NCI-H526 treated with DMSO at 0.1 percent for 48 hours (cell line): ENCODE measurements at places on chromosomes 1 and 21.

GRCh38 chr21:46622226-46622625 lies 13.2 kb upstream of the PRMT2 start:
- DNase-seq = no peak

GRCh38 chr1:24452922-24453485 lies 37.4 kb downstream of the NIPAL3 start:
- DNase-seq = no peak

- DNase-seq = peak; percentile 85
Measured at GRCh38 chr1:180954005-180954800, 41.5 kb downstream of the KIAA1614 start.

GRCh38 chr1:99548943-99549605 lies 96.8 kb upstream of the PALMD start:
- DNase-seq = no peak

- no peak for DNase-seq
Measured at GRCh38 chr1:203338335-203339036, 12.4 kb downstream of the FMOD start.

DNA sequence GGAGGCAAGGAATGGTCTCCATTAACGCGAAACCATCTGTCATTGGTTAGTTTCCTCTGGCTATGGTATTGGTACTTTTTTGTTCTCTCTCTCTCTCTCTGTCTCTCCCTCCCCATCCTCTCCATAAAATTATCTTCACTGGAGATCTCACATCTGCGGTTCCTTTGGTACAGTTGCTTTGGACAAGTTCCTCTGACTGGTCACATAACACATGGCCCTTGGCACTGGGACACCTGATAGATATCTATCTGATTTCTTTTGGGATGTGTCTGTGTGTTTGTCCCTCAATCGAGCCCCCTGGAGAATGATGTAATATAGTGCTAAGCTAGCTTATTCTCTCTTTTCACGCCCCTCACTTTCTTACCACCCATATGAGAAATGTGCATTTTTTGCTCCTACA lies 682.0 kb upstream of the B3GALT2 start:
- no peak for DNase-seq

GRCh38 chr1:94670273-94670672 lies 128.7 kb upstream of the F3 start:
- no peak for DNase-seq

DNA sequence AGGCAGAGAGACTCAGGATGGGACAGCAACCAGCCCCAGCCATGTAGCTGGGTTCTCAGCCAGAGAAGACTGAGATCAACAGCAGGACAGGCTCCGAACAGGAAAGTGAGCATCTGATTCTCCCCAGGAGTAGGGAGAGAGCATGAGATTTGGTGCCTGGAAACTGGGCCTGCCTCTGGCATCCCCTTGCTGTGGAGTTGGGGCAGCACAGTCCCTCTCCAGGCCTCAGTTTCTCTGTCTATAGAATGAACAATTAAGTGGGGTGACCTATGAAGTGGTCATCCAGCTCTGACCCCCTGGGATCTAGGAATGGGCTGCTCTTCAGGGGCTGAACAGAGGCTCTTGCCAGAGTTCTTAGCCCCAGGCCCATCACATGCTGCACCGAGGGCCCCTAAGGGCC lies 55.6 kb downstream of the KLHDC7A start:
- DNase-seq = no peak

- no peak for DNase-seq
Measured at GRCh38 chr1:66500301-66500700, 33.7 kb upstream of the SGIP1 start.

GRCh38 chr1:51636764-51637522 lies 20.1 kb downstream of the OSBPL9 start:
- no peak for DNase-seq

DNA sequence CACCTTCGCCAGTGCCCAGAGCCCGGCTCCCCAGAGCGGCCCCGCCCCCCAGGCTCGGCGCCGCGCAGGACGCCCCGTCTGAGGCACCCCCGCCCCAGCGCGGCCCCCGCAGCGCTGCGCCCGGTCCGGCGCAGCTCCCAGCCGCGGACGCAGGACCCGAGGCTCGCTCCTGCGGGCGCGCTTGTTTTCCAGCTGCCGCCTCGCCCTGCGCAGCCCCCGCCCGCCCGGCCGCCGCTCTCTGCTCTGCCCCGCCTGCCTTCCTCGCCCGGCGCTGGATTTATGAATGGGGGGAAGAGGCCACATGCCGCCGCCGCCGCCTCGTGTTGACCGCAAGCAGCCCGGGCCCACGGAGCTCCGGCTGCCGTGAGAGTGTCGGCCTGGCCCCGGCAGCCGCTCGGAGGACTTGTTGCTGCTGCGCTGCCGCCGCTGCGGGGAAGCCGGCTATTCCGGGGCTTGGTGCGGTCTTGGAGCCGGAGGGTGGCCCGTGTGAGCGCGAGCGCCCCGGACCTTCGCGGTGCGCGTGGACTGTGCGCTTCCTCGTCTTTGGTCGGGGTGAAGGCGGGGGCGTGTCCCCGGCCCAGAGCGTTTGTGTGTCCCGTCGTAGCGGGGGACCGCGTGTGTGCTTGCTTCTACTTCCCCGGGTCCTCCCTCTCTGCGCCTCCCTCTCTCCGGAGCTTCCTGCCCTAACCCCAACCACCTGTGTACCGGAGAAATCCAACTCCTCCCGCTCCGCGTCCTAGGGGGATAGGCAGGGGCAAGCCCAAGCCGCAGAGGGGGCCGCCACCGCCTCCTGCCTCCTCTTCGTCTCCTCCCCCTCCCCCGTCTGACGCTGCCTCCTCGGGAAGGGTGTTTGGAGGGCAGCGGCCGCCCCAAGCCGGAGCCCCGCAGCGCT lies 736 bp downstream of the KCNC4 start:
- DNase-seq = peak; percentile 38

DNA sequence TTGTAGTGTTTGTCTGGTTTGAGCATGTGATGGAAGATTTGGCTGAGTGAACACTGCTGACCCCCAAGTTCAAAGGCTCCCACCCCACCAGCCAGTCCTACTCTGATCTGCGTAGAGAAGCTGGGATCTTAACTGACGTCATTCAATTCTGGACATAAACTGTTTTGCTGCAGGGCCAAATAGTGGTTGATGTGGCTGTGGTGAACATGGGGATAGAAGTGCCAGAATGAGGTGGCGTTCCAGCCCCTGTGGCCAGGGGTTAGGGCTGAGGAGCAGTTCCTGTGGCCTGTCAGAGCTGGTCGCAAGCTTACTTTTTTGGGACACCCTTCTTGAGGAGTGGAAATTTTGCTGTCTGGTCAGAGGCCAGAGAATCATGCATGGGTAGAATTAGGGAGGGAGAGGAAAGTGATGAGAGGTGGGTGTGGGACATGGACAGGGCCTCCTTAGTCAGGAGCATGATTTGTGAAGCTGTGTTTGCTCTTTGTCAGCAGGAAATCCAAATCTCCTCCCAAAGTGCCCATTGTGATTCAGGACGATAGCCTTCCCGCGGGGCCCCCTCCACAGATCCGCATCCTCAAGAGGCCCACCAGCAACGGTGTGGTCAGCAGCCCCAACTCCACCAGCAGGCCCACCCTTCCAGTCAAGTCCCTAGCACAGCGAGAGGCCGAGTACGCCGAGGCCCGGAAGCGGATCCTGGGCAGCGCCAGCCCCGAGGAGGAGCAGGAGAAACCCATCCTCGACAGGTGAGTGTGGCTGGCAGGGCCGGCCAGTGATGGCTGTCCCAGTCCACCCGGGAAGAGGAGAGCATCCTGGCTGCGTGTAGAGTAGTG lies 25.9 kb downstream of the SZRD1 start:
- no peak for DNase-seq

DNA sequence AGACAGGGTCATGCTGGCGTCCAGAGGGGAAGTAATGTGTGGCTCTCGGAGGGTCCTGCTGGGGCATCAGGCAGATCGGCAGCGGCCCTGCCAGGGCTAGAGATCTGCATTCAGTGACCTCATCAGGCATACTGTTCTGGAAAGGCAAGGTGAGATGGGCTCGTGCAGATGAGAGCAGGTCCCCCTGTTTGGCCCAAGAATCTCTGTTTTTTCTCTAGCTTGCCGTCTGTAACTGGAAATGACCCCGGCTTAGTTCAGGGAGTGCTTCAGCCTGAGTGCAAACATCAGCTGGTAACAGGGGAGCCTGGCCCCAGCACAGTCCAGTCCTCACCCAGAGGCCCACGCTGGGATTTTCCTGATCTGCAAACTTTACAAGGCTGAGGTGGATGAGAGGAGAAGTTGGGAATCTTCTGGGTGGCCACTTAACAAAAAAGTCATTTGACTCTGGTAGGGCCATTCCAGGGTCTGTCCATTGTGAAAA lies 2.1 kb downstream of the FAM163A start:
- no peak for DNase-seq

GRCh38 chr1:31593136-31593665 lies 16.9 kb downstream of the TINAGL1 start:
- DNase-seq = no peak

DNA sequence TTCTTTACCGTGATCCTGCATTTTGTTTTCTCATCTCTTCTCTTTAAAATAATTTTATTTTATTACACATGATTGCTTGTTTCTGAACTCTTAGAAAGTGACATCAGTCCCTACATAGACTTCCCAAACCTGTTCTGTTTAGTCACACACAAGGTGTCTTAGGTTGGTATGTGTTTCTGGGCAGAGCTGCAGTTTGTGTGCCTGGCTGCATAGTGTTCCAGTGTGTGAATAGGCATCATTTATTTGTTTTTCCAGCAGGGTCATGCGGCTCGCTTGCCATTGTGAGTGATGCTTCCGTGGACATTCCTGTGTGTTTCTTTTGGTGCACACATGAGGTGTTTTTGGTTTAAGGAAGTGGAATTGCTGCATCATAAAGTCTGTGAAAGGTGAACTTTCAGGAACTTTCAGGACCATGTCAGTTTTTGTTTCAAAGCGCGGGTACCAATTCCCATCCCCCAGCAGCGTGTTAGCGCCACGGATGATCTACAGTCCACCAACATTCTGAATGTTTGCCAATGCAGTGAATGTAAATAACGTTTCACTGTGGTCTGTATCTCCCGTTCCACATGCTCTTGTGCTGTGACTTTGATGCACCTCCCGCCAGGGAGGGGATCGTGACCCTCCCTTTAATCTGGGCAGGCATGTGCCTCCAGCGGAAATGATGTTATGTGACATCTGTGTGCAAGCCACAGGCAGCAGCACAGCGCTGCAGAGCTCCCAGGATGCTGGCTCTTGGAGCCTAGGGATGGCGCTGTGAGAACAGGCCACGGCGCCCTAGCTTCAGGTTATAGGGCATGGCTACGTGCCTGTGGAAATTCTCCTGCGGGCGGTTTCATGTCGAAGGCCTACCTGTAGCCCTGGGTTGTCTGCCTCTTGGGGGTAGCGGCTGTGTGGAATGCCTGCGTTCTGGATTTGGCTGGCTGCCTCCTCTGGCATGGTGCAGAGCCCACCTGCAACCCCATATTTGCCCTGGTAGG lies 144.6 kb upstream of the COL6A1 start:
- no peak for DNase-seq

DNA sequence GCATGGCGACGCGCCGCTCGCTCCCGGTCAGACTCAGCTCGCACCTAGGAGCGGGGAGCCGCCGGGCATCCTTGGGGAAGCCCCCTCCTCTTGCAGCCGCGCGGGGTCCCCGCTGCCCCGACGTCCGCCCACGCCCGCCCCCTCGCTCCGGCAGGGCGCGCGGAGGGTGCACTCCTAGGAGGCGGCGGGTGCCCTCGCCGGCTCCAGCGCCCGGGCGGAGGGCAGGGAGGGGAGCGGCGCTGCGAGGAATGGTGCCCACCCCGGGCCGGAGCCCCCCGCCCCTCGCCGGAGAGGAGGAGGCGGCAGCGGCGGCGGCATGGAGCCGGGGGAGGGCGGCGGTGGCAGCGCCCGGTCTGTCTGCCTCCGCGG lies 488 bp downstream of the FAM78B start:
- DNase-seq = no peak

- no peak for DNase-seq
Measured at GRCh38 chr21:41653954-41654491, 112.8 kb downstream of the RIPK4 start.

GRCh38 chr1:218462587-218462986 lies 117.5 kb downstream of the TGFB2 start:
- DNase-seq = no peak

DNA sequence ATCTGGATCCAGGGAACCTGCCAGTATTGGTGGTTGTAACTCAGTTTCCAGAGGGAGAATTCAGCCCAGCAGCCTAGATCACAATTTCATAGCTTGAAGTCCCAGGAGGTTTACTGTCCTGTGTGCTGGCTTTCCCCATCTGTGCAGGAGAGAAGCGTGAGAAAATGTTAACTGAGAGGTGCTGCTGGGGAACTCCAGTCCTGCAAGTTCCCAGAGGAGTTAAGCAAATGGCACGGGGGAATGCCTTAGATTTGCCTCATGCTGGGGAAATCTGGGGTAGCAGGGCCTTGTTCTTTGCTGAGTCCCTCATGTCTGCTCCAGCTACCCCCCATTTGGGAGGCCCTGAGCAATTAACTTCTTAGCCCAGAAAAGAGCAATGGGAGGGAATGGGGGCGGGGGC lies 25.1 kb upstream of the SLAMF6 start:
- no peak for DNase-seq
